ENCODE measurements at places on chromosomes 13 and 19.

DNA sequence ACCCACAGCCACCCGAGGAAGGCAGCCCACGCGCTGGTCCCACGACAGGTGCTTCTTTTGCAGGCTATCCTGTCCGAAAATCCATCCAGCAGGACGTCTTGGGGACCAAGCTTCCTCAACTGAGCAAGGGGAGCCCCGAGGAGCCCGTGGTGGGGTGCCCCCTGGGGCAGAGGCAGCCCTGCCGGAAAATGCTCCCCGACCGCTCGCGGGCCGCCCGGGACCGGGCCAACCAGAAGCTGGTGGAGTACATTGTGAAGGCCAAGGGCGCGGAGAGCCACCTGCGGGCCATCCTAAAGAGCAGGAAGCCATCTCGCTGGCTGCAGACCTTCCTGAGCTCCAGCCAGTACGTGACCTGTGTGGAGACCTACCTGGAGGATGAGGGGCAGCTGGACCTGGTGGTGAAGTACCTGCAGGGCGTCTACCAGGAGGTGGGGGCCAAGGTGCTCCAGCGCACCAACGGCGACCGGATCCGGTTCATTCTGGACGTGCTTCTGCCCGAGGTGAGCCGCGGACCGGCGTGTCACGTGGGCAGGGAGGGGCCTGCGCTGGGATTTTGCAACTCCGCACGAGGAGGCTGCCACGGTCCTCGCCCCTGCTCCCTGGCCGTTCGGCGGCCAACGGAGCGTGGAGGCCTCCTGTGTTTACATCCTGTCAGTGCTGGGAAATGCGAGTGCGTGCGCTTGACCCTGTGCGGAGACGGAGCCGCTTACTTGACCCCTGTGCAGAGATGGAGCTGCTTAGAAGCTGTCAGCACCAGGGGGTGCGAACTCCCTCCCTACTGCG lies 12.9 kb upstream of the NDUFS7 start:
- DNase-seq, result no peak

DNA sequence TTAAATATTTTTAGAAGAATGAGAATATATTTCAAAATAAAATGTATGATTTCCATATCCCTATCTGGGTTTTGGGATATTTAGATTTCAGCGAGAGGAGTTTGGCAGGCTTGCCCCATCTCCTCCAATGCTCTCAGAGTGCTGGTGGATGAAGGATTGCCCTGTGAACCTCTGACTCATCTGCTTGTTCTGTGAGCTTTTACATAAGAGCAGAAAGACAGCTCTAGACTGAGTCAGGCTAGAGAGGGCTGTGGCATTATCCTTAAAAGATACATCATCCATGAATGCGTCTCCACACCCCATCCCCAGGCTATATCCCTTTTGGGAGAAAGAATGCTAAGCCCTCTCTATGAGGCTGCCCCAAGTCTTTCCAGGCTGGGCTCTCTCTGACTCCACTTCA lies 190.6 kb downstream of the TUBA3C start:
- no peak for DNase-seq

GRCh38 chr13:51806566-51806965 lies 2.6 kb upstream of the DHRS12 start:
- DNase-seq, result no peak

DNA sequence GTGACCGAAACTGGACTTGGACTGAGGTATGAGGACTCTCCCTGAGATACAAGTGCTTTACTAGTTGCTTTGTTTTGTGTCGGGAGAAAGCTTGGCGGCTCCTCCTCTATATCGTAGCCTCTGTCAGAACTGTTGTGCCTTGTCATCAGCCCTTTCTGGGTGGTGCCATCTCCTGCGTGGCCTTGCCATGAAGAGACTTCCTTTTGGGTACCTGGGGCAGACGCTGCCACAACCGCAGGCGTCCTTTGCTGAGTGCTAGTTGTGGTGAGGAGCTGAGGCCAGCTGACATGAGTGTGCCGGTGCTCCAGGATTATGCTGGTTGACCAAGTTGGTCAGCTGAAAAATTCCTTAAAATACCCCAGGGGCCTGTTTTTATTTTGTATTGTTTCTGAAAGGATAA lies 124.5 kb downstream of the AKAP11 start:
- peak; percentile 64 for DNase-seq

DNA sequence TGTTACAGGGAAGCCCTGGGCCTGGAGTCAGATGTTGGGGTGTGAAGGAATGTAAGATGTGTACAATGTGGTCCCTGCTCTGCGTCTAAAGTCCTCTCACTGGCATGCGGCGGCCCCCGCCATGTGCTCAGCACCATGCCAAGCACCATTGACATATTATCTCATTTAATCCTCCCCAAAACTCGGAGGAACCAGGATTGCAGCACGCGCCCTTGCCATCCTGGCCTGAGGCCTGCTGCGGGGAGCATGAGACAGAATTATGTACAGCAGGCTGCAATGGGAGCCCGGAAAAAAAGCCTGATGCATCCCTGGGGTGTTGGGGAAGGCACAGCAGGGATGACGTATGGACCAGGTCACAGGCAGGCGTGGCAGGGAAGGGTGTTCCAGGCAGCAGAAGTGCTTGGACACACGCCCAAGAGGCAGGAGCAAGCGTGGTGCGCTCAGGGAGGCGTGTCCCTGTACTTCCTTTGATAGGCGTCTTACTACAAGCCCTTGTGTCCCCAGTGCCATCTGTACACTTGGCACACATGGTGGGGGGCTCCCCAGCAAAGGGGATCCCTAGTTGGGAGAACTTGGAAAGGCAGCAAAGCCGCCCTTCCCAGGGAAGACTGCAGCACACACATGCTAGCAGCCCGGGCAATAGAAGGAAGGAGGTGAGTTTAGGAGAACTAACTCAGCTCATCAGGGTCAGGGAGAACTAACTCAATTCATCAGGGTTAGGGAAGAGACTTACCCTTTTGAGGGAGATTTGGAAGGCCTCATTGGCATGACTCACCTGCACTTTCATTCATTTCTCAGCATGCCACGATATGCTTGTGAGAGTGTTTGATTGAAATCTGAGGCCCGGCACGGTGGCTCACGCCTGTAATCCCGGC lies 3.4 kb downstream of the EVI5L start:
- DNase-seq, result no peak

DNA sequence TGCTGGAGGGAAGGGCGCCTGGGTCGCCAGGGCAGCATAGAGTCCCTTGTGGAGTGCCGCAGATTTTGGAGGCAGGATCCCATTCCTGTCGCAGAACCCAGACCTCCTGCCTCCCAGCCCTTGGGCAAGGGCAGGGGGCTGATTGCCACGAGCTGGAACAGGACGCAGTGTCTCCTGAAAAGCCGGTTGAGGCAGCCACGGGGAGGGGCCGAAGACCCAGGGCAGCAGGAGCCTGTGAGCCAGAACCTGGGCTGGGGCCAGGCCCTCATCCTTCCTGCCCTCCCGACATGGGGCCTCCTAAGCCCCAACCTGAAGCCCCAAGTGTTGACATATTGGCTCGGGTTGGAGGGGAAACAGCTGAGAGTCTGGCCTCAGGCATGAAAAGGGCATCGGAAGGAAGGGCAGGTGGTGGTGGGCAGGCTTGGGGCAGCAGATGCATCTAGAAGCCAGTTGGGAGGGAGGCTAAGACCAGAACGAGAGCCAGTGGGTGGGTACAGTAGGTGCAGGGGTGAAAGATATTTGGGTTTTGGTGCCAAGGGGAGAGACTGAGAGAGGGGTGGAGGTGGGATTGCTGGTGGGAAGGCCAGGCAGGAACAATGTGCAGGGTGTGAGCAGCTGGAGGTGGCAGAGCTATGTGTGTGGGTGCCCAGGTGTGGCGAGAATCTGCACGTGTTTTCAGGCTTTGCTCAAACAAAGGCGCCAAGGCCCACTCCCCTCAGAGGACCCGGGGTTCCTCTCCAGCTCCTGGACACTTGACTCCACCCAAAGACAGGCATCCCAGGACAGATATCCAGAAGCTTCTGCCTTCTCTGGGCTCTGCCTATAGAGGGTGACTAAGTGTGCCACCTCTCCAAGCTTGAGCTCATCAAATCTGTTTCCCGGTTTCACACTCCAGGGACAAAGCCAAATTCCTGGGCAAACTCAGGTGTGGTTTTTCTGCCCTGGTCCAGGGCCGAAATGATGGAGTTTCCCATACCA lies 1.4 kb upstream of the SBSN start:
- no peak for DNase-seq

GRCh38 chr13:30037306-30037705 lies 186.9 kb upstream of the UBL3 start:
- no peak for DNase-seq

DNA sequence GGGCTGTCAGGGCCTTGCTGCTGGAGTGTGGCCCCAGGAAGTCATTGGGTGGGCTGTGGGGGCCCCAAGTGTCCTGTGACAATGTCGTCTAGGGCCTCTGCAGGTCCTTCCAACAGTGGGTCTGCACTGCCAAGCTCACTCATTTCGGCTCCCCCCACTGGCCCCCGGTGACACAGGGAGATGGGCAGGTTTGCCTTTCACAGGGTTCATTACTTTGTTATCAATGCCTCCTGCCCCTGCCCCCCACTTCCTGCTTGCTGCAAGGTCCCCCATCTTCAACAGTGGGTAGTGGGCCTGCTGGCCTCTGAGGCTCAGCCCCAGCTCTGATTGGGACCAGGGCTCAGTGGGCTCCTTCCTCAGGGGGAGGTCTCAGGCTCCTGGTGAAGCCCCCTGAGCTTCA lies 149.8 kb downstream of the URI1 start:
- no peak for DNase-seq

GRCh38 chr13:114157869-114158495 lies 21.1 kb upstream of the CFAP97D2 start:
- DNase-seq, result no peak

DNA sequence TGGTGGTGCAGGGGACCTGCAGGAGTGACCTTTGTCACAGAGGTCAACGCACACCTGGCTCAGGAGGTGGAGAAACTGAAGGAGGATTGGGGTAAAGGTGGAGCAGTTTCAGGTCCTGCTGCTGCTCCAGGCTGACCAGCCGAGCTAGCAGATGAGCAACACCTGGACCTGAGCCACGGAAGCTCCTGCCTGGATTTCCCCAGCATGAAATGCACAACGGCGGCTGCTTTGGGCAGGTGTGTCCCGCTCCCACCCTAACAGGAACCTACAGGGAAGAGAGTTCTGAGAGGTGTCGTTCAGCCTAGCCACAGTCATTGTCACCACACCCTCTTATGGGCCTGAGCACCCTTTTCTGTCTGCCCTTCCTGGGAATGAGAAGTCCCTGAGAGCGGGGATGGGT lies 15.7 kb upstream of the CD177 start:
- DNase-seq, result no peak

- no peak for DNase-seq
Measured at GRCh38 chr19:31314849-31315629, 34.2 kb downstream of the TSHZ3 start.

DNA sequence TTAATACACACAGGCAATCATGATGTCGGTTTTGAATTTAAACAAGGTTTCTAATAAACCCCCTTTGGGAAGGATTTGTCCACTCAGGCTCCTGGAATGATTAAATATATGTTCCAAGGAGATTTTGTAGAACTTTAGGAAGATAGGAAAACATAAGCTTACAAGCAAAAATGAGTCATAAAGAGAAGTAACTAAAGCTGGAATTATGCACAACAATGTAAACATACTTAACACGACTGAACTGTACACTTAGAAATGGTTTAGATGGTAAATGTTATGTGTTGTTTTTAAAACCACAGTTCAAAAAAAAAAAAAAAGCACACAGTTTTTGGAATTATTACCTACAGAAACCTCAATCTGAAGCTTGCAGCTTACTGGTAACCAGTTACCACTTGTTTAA lies 304.4 kb downstream of the NALCN start:
- DNase-seq, result no peak

GRCh38 chr19:43460362-43461016 lies 4.9 kb downstream of the LYPD3 start:
- DNase-seq, result no peak

GRCh38 chr13:41231786-41232185 lies 31.6 kb downstream of the MTRF1 start:
- no peak for DNase-seq

DNA sequence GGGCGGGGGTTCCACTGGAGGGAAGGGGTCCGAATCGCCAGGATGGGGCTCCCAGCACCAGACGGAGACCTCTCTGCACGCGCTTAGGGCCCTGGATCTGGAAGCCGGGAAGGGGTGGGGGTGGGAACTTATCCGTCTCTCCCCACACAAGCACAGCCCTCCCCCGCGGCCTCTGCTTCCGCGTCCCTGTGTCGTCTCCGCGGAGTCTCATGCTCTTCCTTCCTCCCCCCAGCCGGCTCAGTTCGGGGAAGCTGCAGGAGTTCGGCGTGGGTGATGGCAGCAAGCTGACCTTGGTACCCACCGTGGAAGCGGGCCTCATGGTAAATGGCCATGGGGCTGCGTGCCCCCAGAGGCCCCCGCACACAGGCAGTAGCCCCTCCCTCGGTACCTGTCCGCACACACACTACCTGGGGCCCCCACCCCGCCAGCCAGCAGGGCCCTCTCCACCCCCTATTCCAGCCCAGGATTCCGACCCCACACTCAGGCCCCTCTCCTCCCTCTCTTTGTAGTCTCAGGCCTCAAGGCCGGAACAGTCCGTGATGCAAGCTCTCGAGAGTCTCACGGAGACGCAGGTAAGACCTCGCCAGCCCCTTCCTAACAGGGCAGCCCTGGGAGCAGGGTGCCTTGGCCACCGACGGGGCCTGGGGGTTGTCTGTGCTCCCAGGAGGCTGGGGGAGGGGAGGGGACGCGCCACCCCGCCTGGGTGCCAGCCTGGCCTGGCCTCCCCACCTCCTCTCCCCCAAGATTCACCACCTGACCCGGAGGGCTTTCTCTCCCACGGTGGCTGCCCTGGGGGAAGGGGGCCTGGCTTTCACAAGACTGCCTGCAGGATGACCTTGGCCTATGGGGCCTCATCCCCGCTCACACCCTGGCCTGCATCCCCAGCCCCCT lies 3.2 kb downstream of the MIDN start:
- DNase-seq, result peak; percentile 71

DNA sequence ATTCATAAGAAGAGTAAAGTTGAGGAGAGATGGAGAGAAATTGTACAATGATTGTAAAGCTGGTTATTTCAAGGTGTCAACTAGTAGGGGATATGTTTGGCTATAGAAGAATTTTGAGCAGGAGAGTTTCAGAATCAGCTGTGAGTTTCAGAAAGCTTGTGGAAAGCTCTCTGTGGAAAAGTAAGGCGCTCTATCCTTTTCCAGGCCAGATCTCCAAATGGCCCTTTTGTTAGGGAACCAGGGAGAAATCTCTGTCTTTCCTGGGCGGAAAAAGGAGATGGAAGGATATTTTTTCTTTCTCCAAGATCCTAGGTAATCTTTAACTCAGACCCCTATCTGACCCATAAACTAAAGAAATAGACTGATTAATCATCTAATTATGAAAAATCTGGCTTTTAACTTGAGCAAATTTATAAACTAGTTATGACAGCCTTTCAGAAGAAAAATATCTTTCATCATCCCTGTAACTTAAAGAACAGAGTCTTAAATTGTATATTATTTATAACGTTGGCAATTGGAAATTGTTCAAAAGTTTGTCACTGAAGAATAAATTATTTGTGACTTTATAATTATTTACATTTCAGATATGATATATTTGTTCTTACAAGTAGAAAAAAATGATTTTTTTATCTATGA lies 34.5 kb downstream of the SPRY2 start:
- DNase-seq, result no peak

GRCh38 chr19:48964205-48965039 lies 687 bp upstream of the FTL start:
- DNase-seq, result no peak

GRCh38 chr19:44845286-44845611 lies 848 bp upstream of the NECTIN2 start:
- no peak for DNase-seq
